Body of pancreas (tissue), 4 donors: ENCODE measurements at places on chromosomes 3 and 15. TPM values are rescaled to one million over a fixed set of nuclear protein-coding genes. Genes with fewer than 3 reads are reported as not detected.

Gene TM6SF1
- 1.8 TPM for total RNA-seq

Gene GOLGA6L7
- total RNA-seq = not detected

Gene SLC27A2
- total RNA-seq = 3.9 TPM

Gene LRTM1
- not detected for total RNA-seq

DNA sequence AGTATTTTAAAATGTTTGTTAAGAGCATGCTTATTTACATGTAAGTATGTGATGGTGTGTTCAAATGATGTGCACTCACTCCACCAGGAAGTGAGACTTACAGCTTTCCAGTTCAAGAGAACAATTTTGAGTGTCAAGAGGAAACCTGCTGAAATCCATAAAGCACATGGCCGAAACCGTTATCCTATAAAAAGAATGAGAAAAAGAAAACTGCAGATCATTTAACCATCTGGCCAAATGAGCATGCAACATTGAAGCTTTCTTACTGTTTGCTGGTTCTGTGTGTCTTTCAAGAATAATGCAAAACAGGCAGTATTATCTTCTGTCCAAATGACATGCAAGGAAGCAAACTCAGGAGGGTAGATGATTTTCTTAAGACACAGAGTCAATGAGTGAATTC, 26.3 kb downstream of the GABRR3 start:
- H3K4me1 ChIP-seq = peaks cover 9% of the 10 kb centered on the region
- H3K36me3 ChIP-seq = no peaks in the 10 kb centered on the region
- H3K27ac ChIP-seq = no peak overlapping the region
- H3K4me3 ChIP-seq = no peak overlapping the region
- DNase-seq = no peak

DNA sequence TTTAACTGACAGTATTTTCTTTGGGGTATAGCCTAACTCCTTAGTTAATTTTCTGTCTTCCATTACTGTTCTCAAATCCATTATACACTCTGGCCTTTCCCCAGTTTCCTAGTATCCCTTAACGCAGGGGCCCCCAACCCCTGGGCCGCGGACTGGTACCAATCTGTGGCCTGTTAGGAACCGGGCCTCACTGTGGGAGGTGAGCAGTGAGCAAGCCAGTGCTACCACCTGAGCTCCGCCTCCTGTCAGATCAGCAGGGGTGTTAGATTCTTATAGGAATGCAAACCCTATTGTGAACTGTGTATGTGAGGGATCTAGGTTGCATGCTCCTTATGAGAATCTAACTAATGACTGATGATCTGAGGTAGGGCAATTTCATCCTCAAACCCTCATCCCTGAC, 75.1 kb downstream of the DOCK3 start:
- H3K4me1 ChIP-seq = no peaks in the 10 kb centered on the region
- no peak overlapping the region for H3K4me3 ChIP-seq
- no peaks in the 10 kb centered on the region for H3K36me3 ChIP-seq
- no peak for DNase-seq
- no peak overlapping the region for H3K27ac ChIP-seq
- H3K27me3 ChIP-seq = no peaks in the 10 kb centered on the region

DNA sequence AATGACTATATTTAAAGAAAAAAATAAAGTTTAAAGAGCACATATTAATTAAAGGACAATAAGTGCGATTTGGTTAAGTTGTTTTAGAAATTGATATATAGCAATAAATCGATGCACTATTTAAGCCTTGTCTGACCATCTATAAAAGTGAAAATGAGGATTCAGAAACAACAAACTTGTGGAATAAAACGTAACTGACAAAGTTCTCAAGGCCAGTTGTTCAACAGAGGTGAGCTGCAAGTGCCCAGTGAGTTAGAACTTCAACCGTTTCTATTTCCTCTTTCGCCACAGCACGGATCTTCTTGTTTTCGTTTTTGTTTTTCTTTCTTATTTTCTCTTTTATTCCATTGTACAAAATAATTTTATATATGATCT, 724.9 kb upstream of the ARRDC4 start:
- H3K4me1 ChIP-seq = peaks cover 6% of the 10 kb centered on the region
- DNase-seq = no peak
- no peaks in the 10 kb centered on the region for H3K27me3 ChIP-seq
- H3K4me3 ChIP-seq = no peak overlapping the region
- no peak overlapping the region for H3K27ac ChIP-seq

- H3K27me3 ChIP-seq = no peaks in the 10 kb centered on the region
- H3K27ac ChIP-seq = no peak overlapping the region
- H3K4me3 ChIP-seq = no peak overlapping the region
Observed at GRCh38 chr3:37139567-37140052, 34.8 kb downstream of the LRRFIP2 start.

DNA sequence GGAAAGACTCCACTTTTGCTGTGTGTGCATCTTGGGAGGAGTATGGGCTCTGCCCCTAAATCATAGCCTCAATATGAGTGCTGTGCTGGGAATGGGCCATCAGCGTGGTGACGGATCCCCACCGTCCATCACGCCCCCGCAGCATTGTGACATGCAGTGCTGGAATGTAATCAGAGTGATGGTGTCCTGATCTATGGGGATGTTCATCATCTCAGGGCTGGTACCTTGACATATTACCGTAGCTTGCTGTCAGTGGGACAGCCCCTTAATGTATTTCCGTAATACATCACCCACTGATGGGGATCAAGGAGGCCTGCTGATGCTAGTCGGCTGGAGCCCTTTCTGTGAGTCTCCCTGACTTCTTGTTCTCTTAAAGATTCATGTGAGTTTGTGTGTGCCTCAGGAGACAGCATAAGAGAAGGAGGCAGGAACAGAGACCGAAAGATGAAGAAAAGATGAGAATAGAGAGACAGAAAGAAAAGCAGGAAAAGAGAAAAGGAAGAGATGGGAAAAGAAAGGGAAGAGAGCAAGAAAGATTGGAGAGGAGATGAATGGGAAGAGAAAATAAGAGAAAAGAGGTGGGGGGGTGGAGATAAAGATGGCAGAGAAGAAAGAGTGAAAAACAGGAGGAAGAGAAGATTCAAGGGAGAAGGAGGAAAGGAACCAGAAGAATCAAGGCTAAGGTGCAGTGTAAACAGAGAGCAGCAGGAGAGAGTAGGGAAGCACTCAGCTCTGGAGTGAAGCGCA, 183.7 kb downstream of the RPLP1 start:
- no peaks in the 10 kb centered on the region for H3K4me1 ChIP-seq
- no peaks in the 10 kb centered on the region for H3K36me3 ChIP-seq
- H3K27ac ChIP-seq = no peak overlapping the region
- DNase-seq = no peak

DNA sequence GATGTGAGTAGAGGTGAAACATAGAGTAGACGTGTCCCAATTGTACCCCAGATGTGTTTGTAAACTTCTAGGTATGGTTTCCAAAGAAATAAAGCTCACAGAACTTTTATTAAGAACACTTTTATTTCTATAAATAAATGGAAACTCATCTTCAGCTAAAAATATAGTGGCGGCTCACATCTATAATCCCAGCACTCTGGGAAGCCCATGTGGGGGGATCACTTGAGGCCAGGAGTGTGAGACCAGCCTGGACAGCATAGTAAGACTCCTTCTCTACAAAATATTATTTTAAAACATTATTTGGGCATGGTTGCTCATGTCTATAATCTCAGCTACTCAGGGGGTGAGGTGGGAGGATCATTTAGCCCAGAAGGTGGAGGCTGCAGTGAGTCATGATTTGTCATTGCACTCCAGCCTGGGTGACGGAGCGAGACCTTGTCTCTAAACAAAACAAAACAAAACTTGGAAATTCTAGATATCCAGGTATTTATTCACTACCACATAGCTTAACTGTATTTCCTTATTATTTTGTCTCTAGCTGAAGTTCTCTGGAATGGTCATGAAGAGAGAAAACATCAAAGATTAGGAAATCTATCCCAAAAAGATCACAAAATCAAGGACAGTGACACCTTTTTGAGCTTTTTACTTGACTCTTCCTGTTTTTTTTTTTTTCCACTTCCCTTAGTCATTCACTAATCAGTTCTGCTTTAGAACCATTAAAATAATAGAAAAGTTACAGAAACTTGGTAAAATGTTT, 258.1 kb downstream of the TIGIT start:
- no peak for DNase-seq
- H3K4me1 ChIP-seq = no peaks in the 10 kb centered on the region
- no peaks in the 10 kb centered on the region for H3K27me3 ChIP-seq
- no peaks in the 10 kb centered on the region for H3K36me3 ChIP-seq
- H3K27ac ChIP-seq = no peak overlapping the region

- peaks cover 13% of the 10 kb centered on the region for H3K4me1 ChIP-seq
- no peak for DNase-seq
Observed at GRCh38 chr3:171812811-171813210, 2.5 kb upstream of the PLD1 start.
